AG04449 (cell line): ENCODE measurements at places on chromosomes 16 and 17.

GRCh38 chr17:66560691-66561090, 258.3 kb downstream of the PRKCA start:
- no peak for DNase-seq

DNA sequence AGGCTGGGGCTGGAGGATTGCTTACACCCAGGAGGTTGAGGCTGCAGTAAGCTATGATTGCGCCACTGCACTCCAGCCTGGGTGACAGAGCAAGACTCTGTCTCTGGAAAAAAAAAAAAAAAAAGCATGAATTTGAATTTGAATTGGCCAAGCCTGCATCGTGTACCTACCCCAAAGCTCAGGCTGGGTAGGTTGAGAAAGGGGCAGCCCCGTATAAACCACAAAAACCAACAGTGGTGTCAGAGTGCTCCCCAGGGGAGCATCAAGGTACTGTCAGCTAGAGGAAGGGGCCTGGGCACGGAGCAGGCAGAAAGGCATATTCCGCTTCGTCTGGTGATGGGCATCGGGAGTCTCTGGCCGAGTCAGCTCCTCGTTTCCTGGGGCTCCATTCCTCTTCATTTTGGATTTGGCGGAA, 40.9 kb downstream of the RAP1GAP2 start:
- no peak for DNase-seq

GRCh38 chr16:84461413-84462295, 42.8 kb downstream of the MEAK7 start:
- DNase-seq = no peak

- DNase-seq = no peak
Observed at GRCh38 chr16:50165473-50165872, 12.4 kb downstream of the TENT4B start.

DNA sequence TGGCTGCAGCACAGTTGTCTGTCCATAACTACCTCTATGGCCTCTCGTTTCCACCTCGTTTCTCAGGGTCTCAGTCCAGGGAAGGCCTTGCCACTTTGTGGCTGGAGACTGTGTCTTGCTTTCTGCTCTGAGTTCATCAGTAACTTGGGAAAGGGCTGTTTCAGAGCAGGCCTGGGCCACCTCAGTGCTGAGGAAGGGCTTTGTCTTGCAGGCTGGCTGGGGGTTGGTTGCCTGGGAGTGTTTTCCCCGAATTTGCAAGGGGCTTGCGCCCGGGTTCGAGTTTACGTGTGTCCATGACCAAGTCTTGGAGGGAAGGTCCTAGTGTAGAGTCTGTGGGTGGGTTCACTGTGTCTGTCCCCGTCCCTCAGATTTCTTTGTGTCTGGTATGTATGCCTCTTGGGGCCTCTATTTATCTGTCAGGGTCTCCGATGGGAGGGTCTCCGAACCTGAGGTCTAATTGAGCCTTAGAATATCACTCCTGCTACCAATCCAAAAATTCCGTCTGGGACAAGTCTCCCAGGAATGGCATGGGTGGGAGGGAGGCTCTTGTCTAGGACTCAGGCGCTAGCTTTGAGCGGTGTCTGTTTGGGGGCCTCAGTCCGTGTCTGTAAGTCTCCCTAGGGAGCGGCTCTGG, 594 bp upstream of the TGFB1I1 start:
- DNase-seq = no peak

DNA sequence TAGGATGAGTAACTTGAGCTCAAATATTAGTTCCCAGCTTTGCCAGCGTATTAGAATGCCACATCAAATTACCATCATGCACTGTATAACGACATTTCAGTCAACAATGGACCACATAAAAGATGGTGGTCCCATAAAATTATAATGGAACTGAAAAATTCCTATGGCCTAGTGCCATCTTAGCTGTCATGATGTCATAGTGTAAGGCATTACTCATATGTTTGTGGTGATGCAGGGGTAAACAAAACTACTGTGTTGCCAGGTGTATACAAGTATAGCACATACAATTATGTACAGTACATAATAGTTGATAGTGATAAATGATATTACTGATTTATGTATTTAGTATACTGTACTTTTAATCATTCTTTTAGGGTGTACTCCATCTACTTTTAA, 54.4 kb upstream of the NETO2 start:
- DNase-seq = no peak

DNA sequence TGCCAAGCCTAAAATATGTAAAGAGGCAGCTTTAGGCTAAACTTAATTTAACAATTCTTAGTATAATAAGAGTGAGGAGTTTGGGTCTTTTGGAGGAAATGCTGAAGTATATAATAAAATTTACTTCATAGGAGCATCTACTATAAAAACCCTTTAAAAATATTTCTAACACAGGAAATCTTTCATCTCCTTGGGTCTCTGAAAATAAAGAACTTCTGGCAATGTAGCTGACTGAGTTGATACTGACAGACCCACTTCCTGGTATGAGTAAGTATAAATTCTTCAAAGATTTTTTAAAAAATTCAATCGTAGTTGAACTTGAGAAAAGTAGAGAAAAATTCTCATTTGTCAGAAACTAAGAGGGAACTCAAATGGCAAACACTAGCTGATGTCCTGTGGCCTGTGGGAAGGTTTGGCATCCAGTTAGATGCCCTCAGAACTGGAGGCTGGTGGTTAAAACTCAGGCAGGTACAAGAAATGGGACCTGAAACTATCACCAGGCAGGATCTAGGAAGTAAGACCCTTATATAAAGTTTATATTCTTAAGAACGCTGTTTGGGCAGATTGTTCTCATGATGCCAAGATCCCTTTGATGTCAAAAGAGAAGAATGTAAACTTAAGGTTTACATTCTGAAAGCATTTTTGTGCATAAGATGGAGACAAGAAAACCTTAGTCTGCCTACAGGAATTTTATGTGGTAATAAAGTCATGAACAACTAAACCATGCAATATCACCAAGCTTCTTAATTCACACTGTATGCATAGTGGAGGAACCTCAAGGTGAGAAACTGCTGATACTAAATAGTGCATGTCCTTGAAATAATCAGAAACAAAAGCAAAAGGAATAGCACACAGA, 6.2 kb downstream of the KRTAP4-6 start:
- DNase-seq = no peak

DNA sequence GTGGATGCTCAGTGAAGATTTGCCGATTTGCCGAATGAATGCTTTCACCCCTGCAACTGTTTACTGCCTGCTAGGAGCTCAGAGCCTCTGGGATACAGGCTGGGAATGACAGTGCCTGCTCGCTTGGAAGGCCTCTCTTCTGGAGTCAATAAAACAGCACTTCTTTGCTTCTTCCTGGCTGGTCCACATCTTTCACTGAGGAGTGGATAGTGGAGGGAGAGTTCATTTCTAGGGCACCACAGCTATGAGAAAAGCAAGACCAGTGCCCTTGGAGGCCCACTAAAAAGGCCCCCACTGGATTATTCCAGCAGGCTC, 3.1 kb upstream of the USP7 start:
- no peak for DNase-seq

DNA sequence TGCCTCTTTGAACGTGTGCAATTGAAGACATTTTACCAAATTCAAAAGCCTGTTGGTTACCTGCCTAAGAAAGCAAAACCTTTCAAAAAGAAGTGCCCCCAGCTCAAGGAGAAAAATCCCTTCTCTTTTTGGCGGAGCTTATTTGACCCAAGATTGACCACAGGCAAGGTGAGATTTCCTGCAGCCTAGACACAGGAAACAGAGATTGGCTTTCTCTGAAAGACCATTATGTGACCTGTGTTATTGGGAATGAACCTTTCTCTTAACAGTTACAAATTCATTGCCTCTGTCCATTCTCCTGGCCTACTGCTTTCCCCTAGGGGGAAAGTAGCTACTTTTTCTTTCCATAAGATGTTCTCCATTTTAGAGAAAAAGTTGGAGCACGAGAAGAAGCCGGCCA, 42.1 kb upstream of the MAF start:
- no peak for DNase-seq

- no peak for DNase-seq
Observed at GRCh38 chr16:78972006-78972405, 628.5 kb downstream of the MAF start.

GRCh38 chr17:81711814-81712467, at the start of gene SLC25A10:
SLC25A10 (plus strand) TSS chr17:81712284; CDS start chr17:81712427, 143 bp downstream.
- no peak for DNase-seq

GRCh38 chr17:49459401-49459984, 35.6 kb upstream of the NGFR start:
- DNase-seq = no peak

GRCh38 chr17:37671028-37671823, 28.0 kb upstream of the DDX52 start:
- DNase-seq = no peak

GRCh38 chr16:69201291-69201690, 14.3 kb downstream of the SNTB2 start:
- DNase-seq = no peak

- no peak for DNase-seq
Observed at GRCh38 chr17:76122431-76123190, 18.4 kb downstream of the FOXJ1 start.

DNA sequence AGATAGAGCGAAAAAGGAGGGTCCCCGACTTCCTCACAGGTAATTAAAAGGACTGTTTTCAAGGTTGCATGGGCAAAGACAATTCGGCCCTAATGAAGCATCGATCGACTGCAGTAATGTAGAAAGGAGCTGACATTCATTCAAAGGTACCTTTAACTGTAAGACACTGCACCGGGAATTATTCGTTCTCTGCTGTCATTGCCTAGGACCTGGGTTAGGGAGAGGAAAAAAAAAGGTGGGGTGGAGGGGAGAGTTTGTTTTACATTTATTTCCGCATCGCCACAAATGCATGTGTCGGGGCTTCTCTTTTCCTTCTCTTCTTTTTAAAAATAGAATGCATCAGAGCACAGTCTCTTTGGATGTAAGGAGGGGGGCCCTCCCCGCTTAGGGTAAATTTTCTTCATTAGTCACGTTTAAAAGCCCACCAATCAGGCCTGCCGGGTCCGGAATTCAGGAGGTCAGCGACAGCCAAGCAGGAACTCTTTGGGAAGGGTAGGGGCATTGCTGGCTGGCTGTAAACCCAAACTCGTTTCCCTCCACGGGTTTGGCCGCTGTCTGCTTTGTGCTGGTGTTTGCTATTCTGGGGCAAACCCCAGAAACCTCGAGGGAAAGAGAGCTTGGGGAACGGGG, 496.2 kb upstream of the ZFHX3 start:
- DNase-seq = no peak
